Activated CD8-positive, alpha-beta T cell treated with anti-CD3 and anti-CD28 coated beads, Interleukin-2, amount 10 ng/mL, durations not matched to agents 7 days and 5 days (primary cell): ENCODE measurements at places on chromosomes 12 and 14. TPM values are rescaled to one million over a fixed set of nuclear protein-coding genes. Genes with fewer than 3 reads are reported as not detected.

DNA sequence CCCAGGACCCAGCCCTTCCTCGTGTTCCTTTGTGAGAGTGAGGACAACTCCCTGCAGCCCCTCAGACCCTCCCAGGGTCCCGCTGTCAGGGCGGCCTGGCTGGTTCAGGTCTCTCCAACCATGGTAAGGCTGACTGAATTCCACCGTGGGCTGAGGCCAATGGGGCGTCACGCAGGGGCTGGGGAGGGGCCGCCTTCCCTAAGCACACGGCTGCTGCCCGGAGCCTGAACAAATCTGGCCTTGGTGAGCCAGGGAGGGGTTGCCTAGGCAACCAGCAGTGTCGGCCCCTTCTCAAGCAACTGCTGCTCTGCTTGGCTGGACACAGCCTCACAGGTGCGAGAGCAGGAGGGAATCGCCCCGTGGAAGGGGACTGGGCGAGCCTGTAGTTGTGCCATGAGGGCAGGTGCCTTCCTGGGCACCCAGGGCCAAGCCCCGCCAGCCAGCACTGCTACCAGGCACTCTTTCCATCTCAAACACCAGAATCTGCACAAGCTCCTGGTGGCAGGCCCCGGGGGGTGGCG, 37.0 kb upstream of the GALNT9 start:
- H3K4me1 ChIP-seq, result no peaks in the 10 kb centered on the region
- no peak overlapping the region for H3K27ac ChIP-seq
- no peak for DNase-seq
- no peak overlapping the region for H3K4me3 ChIP-seq

The GNB3 gene
- total RNA-seq, result not detected

The TMEM120B gene
- 8.2 TPM for total RNA-seq

The MMP17 gene
- total RNA-seq, result not detected

DNA sequence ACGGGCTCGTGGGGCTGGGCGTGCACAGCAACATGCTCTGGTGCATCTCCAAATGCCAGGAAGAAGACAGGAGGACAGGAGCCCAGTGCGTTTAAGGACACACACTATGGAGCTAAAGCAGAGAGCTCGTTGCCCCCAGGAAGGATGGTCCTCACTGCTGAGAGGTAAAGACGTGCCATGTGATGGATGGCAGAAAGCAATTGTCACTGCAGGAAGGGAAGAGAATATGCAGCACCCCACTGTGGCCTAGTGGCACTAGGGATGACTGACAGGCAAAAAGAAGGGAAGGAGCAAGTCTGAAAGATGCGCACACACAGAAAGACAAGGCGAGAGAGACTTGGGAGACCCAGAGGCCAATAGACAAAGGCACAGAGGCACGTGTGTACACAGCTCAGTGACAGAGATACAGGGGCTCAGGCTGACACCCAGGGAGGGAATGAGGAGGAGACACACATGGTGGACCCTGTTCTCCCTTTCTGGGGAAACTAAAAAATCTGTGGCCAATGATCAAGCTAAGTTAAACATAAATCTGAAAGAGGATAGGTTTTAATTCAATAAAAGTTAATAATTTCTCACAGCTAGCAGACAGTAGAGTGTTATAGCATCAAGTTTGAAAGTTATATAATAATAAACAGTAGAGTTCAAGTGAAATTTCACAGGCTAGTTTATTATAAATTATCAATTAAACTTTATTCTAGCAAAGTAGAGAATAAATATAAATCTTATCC, 78.8 kb downstream of the CRACR2A start:
- no peaks in the 10 kb centered on the region for H3K27me3 ChIP-seq
- H3K4me1 ChIP-seq, result peaks cover 15% of the 10 kb centered on the region
- H3K27ac ChIP-seq, result no peak overlapping the region
- no peak overlapping the region for H3K4me3 ChIP-seq
- H3K36me3 ChIP-seq, result peaks cover 39% of the 10 kb centered on the region

DNA sequence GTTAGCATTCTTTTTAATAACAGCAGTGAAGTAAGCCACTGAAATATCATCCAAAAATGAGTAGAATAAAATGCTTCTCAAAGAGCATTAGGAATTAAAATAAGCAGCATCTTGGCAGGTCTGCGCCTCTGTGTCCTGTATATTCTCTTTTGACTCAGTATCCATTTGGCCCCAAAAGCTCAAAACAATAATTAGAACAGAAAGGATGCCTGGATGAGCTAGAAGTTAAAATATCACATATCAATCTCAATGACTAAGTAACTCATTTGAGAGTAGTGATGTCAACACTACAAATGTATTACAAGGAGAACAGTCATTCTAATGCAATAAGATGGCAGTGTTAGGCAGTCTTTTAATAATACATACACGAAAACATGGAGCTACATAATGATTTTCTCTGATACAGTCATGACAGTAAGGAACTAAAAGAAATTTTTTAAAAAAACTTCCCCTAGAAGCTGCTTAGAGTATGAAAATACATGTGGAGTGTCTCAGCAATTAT, 160.9 kb upstream of the ABCD2 start:
- H3K4me1 ChIP-seq, result no peaks in the 10 kb centered on the region
- H3K36me3 ChIP-seq, result no peaks in the 10 kb centered on the region
- no peak overlapping the region for H3K4me3 ChIP-seq
- H3K27me3 ChIP-seq, result no peaks in the 10 kb centered on the region

DNA sequence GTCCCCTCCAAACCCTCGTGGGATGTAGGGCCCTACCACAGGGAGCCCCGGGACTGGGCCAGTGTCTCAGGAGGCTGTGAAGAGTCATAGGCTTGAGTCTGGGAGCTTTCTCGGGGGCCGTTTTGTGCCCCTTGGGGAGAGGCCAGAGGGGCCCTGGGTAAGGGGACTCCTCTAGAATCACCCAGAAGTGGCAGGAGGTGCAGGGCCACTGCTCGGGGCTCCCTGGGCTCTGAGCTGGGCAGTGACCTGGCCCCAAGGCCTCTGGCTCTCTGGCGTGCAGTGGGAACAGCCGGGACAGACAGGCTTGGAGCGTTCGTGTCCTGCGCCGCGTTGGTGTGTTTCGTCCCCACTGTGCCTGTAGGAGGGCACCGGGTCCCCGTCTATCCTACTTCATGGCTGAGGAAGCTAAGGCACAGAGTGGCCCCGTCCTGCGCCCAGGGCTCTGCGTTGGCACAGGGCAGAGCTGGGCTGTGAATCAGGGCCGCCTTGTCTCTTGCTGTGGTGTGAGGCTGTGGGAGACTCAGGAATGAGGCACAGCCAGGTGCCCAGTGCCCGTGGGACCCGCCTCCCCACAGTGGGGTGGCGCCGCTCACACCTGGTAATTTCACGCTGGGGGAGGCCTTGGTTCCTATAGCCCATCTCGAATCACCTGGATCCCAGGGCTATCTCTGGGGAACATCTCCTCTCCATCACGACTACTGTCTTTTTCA, 23.8 kb upstream of the KIF26A start:
- H3K36me3 ChIP-seq, result no peaks in the 10 kb centered on the region
- no peak overlapping the region for H3K4me3 ChIP-seq
- peaks cover 26% of the 10 kb centered on the region for H3K27me3 ChIP-seq
- no peak overlapping the region for H3K27ac ChIP-seq
- DNase-seq, result no peak

The TC2N gene
- 120 TPM for total RNA-seq

DNA sequence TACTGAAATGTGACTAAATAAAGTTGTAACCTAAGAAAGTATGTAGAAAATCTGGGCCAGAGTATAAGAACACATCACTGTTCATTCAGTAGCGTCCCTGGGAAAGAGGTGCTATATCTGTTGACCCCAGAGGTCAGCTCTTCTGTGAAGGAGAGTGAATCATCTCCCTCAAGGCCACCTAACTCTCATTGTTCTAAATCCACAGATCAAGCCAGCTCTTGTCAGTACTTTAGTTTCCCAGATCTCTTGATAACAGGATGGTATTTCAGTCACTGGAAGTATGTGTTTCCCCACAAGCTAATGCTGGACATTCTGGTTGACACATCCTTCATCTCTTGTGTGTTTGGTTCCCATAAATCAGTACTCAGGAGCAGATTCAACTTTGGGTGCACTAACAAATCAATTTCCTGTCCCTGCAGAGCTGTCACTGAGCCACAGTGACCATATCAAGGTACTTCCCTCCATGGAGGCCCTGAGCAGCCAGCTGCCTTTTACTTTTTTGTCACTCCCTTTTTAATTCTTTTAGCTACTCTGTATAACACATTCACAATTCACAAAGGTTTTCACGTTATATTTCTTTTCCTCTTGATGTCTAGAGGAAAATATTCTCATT, 7.8 kb downstream of the KRT1 start:
- no peak overlapping the region for H3K4me3 ChIP-seq
- no peak overlapping the region for H3K27ac ChIP-seq
- no peaks in the 10 kb centered on the region for H3K36me3 ChIP-seq

The MRPS35 gene
- 40.0 TPM for total RNA-seq

DNA sequence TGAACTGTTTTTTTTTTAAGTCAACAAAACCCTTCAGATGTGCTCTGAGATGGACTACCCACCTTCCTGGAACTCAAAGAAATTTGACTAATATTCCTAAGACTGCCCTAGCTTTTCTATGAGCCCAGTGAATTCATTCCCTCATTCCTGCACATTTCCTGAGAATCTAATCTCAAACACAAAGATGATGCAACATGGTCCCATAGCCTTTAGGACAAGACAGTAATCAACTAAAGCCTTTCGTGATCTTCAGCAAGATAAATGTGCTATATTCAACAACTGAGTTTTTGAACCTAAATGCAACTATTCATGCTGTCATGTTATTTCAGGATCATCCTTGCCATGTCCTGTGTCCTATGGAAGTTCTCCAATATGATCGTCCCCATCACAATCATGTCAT, 5.0 kb downstream of the SETD3 start:
- peaks cover 5% of the 10 kb centered on the region for H3K36me3 ChIP-seq
- H3K4me1 ChIP-seq, result peaks cover 19% of the 10 kb centered on the region
- no peak overlapping the region for H3K4me3 ChIP-seq
- H3K27me3 ChIP-seq, result no peaks in the 10 kb centered on the region

The FAM90A1 gene
- total RNA-seq, result 0.10 TPM

- H3K4me1 ChIP-seq, result peaks cover 89% of the 10 kb centered on the region
- H3K27me3 ChIP-seq, result no peaks in the 10 kb centered on the region
- peaks cover 73% of the 10 kb centered on the region for H3K36me3 ChIP-seq
- DNase-seq, result peak; percentile 67
Measured at GRCh38 chr12:6960593-6961277, 9.6 kb downstream of the PTPN6 start.

The PLD4 gene
- not detected for total RNA-seq

- no peaks in the 10 kb centered on the region for H3K4me1 ChIP-seq
- no peak for DNase-seq
- H3K27ac ChIP-seq, result no peak overlapping the region
- peaks cover 16% of the 10 kb centered on the region for H3K27me3 ChIP-seq
Measured at GRCh38 chr14:69493038-69493437, 8.5 kb downstream of the PLEKHD1 start.

GRCh38 chr12:96879301-96879700, 27.8 kb upstream of the NEDD1 start:
- H3K36me3 ChIP-seq, result no peaks in the 10 kb centered on the region
- no peaks in the 10 kb centered on the region for H3K4me1 ChIP-seq
- no peak overlapping the region for H3K27ac ChIP-seq
- peaks cover 5% of the 10 kb centered on the region for H3K27me3 ChIP-seq

DNA sequence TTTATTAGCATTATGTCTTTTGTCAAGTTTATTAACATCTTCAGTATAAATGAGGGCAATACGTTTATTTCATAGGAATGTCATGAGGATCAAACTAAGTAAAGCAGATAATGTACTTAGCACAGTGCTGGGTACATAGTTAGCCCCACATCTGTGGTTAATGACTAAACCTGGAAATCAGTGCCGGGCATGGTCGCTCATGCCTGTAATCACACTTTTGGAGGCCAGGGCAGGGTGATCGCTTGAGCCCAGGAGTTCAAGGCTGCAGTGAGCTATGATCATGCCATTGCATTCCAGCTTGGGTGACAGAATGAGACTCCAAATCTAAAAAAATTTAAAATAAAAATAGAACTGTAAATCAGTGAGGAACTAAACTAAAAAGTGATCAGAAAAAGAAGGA, 44.8 kb upstream of the GUCY2C start:
- no peaks in the 10 kb centered on the region for H3K27me3 ChIP-seq
- no peaks in the 10 kb centered on the region for H3K4me1 ChIP-seq
- H3K27ac ChIP-seq, result no peak overlapping the region
- no peak for DNase-seq
- no peak overlapping the region for H3K4me3 ChIP-seq

- H3K27ac ChIP-seq, result no peak overlapping the region
- H3K36me3 ChIP-seq, result no peaks in the 10 kb centered on the region
- H3K4me3 ChIP-seq, result peak overlapping the region; percentile 54
- H3K27me3 ChIP-seq, result peaks cover 63% of the 10 kb centered on the region
Measured at GRCh38 chr14:96741151-96741977, 55.8 kb upstream of the VRK1 start.

DNA sequence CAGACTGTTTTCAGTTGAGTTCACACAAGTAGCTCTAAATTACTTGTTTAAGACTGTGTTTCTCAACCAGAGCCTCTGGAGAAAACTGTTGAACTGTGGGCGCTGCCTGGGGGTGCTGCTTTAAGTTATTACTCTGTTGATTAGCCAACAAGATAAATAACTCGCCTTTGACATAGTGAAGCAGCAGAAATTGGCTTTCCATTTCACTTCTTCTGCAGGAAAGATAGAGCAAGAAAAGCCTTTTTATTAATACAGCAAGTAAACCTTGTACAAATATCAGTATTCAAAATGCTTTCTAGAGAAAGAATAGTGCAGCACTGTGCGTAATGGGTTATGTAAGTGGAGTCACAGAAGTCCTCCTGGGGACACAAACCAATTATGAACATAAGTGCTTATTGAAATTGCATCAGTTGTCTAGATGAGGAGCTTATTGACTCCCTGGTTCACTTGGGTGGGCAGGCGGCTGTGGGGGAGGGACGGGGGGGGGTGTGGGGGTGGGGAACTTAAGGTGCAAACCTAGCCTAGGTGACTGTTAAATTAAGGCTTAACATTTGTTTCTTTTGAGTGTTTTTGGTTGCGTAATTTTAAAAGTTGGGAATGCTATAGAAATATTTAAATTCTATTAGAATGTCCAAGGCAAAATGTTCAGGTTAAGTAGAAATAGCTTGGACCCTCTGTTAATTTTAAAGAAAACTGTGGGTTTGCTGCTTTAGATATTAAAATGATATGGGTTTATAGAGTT, 6.3 kb downstream of the FRS2 start:
- peaks cover 18% of the 10 kb centered on the region for H3K4me1 ChIP-seq
- H3K27me3 ChIP-seq, result no peaks in the 10 kb centered on the region
- no peak overlapping the region for H3K4me3 ChIP-seq
- H3K36me3 ChIP-seq, result peaks cover 8% of the 10 kb centered on the region
- DNase-seq, result no peak
- H3K27ac ChIP-seq, result no peak overlapping the region

GRCh38 chr12:71981149-71981548, 42.5 kb downstream of the TPH2 start:
- peaks cover 3% of the 10 kb centered on the region for H3K27me3 ChIP-seq
- no peak overlapping the region for H3K4me3 ChIP-seq
- DNase-seq, result no peak
- H3K36me3 ChIP-seq, result no peaks in the 10 kb centered on the region

DNA sequence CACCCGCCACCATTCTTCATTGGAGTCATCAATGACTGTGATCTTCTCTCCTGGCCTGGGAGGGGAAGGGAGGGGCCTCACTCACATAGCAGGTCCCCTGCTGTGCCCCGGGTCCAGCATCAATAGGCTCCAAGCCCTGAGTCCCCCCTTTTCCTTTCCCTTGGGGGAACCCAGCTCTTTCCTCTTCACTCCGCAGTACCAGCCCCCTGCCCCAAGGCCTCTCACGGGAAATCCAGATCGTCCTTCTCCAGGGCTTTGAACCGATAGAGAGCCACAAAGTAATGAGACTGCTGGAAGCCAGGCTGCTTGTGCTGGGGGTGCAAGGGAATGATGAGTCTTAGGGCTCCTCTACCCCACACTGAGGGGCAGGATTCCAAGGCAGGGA, 6.7 kb downstream of the STAC3 start:
- H3K4me1 ChIP-seq, result peaks cover 56% of the 10 kb centered on the region
- H3K27ac ChIP-seq, result peak overlapping the region; percentile 12
- peaks cover 2% of the 10 kb centered on the region for H3K36me3 ChIP-seq
- no peak overlapping the region for H3K4me3 ChIP-seq
- DNase-seq, result no peak
